ENCODE measurements at places on chromosomes 3 and 15. TPM values are rescaled to one million over a fixed set of nuclear protein-coding genes. Genes with fewer than 3 reads are reported as not detected.

CLDN18 gene
- polyA plus RNA-seq: not detected

PLIN1 gene
- 0.08 TPM for polyA plus RNA-seq

UBA5 gene
- 33.0 TPM for polyA plus RNA-seq

PPP1R14D gene
- not detected for polyA plus RNA-seq

CLPX gene
- polyA plus RNA-seq: 17.3 TPM

GOLGA8T gene
- polyA plus RNA-seq: 0.06 TPM

GOLGA6D gene
- polyA plus RNA-seq: 0.02 TPM

LEKR1 gene
- 0.30 TPM for polyA plus RNA-seq

OXTR gene
- polyA plus RNA-seq: 1.8 TPM

GRCh38 chr3:42192334-42193200, 73.4 kb downstream of the CCK start:
- H3K27ac ChIP-seq: peak overlapping the region; percentile 8
- no peaks in the 10 kb centered on the region for H3K4me1 ChIP-seq
- no peaks in the 10 kb centered on the region for H3K27me3 ChIP-seq
- no peaks in the 10 kb centered on the region for H3K36me3 ChIP-seq
- H3K4me3 ChIP-seq: no peak overlapping the region

GRCh38 chr3:160018959-160019358, 30.3 kb downstream of the IL12A start:
- no peak overlapping the region for H3K4me3 ChIP-seq
- no peaks in the 10 kb centered on the region for H3K4me1 ChIP-seq
- H3K27ac ChIP-seq: no peak overlapping the region
- DNase-seq: no peak
- H3K36me3 ChIP-seq: no peaks in the 10 kb centered on the region

- DNase-seq: no peak
- H3K4me3 ChIP-seq: no peak overlapping the region
- no peaks in the 10 kb centered on the region for H3K27me3 ChIP-seq
- H3K4me1 ChIP-seq: no peaks in the 10 kb centered on the region
- H3K36me3 ChIP-seq: no peaks in the 10 kb centered on the region
- no peak overlapping the region for H3K27ac ChIP-seq
Observed at GRCh38 chr3:174541708-174542315, 317.3 kb upstream of the NAALADL2 start.

DNA sequence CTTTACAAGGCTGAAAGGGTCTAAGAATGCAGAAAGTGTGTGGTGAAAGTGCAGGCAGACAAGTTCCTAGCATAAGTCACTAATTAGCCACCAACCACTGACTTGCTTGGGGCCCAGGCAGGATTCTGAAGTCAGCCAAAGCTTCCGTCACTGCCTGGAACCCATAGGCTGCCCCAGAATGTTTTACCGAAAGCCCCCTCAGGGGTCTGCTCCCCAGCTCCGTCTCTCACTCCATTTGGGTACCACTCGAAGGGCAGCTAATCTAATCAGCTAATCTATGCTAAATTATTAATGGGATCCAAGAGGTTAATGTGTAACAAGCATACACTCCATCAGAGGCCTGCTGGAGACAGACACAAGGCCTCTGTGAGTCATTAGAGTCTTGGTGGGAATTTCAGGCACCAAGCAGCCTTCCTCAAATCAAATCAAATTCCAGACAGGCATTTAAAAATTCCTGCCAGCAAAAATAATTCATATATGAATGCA, 13.2 kb downstream of the ADAMTS9 start:
- H3K27ac ChIP-seq: peak overlapping the region; percentile 89
- DNase-seq: peak; percentile 56
- H3K36me3 ChIP-seq: peaks cover 54% of the 10 kb centered on the region
- H3K4me1 ChIP-seq: no peaks in the 10 kb centered on the region

DNA sequence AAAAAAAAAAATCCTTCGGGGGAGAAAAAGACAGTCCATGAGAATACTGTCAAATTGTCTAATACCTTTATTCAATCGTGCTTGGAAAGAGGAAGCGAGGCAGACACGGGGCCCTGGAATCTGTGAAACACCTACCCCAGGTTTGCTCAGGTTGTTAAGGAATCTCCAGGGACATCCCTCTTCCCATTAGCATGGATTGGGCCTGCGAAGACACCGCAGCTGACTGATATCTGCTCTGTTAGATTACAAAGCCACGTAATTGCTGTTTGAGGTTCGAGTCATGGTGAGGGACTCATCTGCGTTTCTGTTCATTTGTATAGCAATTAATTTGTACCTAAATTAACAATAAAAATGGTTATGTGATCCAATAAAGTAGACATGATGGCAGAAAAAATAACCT, 91.0 kb downstream of the BDH1 start:
- no peak for DNase-seq
- no peak overlapping the region for H3K4me3 ChIP-seq
- H3K27me3 ChIP-seq: no peaks in the 10 kb centered on the region
- H3K27ac ChIP-seq: no peak overlapping the region
- peaks cover 24% of the 10 kb centered on the region for H3K4me1 ChIP-seq

DNA sequence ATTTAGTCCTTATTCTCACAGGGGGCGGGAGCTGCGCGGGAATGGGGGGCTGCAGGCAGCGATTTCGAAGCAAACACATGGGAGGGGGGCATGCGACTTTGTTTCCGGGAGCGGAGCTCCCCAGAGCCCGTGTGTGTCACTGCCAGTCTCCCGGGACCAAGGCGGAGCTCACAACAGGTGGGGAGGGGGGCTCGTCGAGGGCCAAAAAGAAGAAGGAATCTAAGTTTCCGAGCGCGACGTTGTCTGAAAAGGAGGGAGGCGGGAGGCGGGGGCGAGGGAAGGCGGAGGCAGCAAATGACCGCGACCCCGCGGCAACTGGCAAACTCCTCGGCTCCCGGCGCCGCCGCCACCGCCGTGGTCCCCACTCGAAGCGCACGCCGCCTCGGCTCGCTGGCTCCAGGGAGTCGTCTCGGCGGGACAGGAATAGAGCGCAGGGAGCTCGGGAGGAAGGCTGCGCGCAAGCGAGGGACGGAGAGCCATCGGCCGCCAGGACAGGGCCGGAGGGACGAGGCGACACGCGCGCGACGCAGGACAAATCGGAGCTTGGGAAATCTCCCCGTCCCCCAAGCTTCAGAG, 1.4 kb downstream of the FOXP1 start:
- peaks cover 16% of the 10 kb centered on the region for H3K4me1 ChIP-seq
- DNase-seq: peak; percentile 68
- peak overlapping the region; percentile 75 for H3K4me3 ChIP-seq

- H3K27ac ChIP-seq: no peak overlapping the region
- H3K36me3 ChIP-seq: no peaks in the 10 kb centered on the region
- DNase-seq: no peak
- no peak overlapping the region for H3K4me3 ChIP-seq
Observed at GRCh38 chr15:54960266-54960665, 236.5 kb downstream of the RSL24D1 start.

GRCh38 chr3:172279191-172279640, 169.0 kb downstream of the GHSR start:
- no peak overlapping the region for H3K4me3 ChIP-seq
- peaks cover 4% of the 10 kb centered on the region for H3K4me1 ChIP-seq
- DNase-seq: no peak
- no peaks in the 10 kb centered on the region for H3K27me3 ChIP-seq
- peaks cover 6% of the 10 kb centered on the region for H3K36me3 ChIP-seq

- H3K27me3 ChIP-seq: no peaks in the 10 kb centered on the region
- H3K36me3 ChIP-seq: no peaks in the 10 kb centered on the region
- H3K4me1 ChIP-seq: no peaks in the 10 kb centered on the region
- DNase-seq: no peak
- H3K4me3 ChIP-seq: no peak overlapping the region
- H3K27ac ChIP-seq: no peak overlapping the region
Observed at GRCh38 chr3:78455166-78455565, 1312.6 kb downstream of the ROBO1 start.

DNA sequence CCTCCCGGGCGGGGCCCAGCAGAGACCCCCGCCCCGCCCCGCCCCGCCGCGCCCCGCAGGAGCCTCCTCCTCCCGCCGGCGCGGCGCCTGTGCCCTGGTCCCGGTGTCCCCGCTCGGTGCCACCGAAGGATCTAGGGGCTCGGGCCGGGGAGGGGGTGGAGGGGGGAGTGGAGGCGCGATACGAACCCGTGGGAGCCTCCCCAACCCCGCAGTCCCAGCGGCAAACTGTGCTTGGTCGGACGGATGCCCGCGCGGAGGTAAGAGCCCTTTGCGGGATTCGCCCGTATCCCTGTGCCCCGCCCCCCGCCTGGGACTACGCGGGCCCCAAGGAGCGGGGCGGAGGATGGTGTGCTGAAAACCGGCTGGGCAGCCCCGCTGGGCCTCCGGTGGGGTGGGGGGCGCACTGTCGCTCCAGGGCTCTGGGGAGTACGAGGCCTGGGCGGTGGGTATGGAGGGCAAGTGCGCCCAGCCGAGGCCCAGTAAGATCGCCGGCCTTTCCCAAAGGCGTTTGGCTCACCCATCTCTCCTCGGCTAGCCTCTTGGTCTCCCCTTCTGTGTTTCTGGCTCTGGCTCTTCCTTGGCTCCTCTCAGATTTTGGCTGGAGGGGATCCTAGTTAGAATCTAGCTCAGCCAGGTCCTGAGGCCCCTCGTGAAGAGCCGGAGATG, 65.6 kb upstream of the POLG start:
- peaks cover 22% of the 10 kb centered on the region for H3K4me1 ChIP-seq
- H3K36me3 ChIP-seq: no peaks in the 10 kb centered on the region
- peak; percentile 85 for DNase-seq
- peak overlapping the region; percentile 70 for H3K4me3 ChIP-seq

DNA sequence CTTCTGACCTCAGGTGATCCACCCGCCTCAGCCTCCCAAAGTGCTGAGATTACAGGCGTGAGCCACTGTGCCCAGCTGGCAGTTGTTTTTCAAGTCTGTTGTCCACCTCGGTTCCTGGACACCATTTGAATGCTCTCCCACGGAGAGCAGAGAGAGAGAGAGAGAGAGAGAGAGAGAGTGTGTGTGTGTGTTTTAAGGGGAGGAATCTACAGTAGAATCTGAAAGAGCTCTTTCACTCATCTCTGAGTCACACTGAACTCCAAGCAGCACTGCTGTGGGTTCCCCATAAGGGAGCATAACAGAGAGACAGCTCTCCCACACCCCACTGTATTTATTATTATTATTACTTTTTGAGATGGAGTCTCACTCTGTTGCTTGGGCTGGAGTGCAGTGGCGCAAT, 156.6 kb downstream of the RPLP1 start:
- no peaks in the 10 kb centered on the region for H3K27me3 ChIP-seq
- H3K36me3 ChIP-seq: no peaks in the 10 kb centered on the region
- DNase-seq: no peak
- H3K27ac ChIP-seq: no peak overlapping the region
- no peak overlapping the region for H3K4me3 ChIP-seq

DNA sequence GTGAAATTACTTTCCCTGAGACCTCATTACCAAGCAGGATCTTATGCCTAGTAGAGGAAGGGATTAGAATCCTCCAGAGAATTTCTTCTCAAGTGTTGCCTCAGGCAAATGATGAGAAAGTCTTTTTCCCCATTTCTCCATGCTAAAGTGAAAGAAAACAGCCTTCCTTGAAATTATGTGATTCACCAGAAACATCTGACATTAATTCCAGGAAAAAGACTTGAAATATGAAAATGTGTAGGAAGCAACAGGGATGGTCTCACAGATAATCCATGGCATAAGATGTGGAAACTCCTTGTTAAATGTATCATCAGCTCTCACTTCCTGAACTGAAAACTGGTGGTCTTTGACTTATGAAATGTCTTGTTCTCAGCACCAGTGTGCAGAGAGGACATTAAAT, 17.9 kb upstream of the ABI3BP start:
- no peak for DNase-seq
- H3K27ac ChIP-seq: peak overlapping the region; percentile 62
- no peaks in the 10 kb centered on the region for H3K27me3 ChIP-seq
- H3K4me3 ChIP-seq: no peak overlapping the region
- H3K4me1 ChIP-seq: no peaks in the 10 kb centered on the region

DNA sequence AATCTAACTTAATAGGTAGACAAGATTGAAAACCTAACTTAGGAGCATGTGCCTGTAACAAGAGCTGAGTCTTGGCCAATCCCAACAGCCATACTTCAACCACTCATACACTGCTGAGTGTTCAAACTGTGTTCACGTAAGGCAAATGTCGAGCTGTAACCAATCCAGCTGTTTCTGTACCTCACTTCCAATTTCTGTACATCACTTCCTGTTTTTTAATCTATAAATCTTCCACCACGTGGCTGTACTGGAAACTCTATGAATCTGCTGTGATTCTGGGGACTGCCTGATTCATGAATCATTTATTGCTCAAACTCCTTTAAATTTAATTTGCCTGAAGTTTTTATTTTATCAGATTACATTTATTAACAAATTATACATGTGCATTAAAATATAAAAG, 44.6 kb upstream of the NEDD4 start:
- no peaks in the 10 kb centered on the region for H3K36me3 ChIP-seq
- H3K27me3 ChIP-seq: no peaks in the 10 kb centered on the region
- no peak overlapping the region for H3K4me3 ChIP-seq
- no peak overlapping the region for H3K27ac ChIP-seq

GRCh38 chr3:73432023-73432705, 192.6 kb downstream of the PDZRN3 start:
- peak; percentile 68 for DNase-seq
- H3K4me1 ChIP-seq: no peaks in the 10 kb centered on the region
- H3K36me3 ChIP-seq: no peaks in the 10 kb centered on the region
- H3K4me3 ChIP-seq: no peak overlapping the region

- no peak overlapping the region for H3K4me3 ChIP-seq
- H3K27me3 ChIP-seq: no peaks in the 10 kb centered on the region
- H3K4me1 ChIP-seq: no peaks in the 10 kb centered on the region
- H3K36me3 ChIP-seq: no peaks in the 10 kb centered on the region
- DNase-seq: no peak
Observed at GRCh38 chr15:79724804-79725203, 172.0 kb downstream of the MTHFS start.

DNA sequence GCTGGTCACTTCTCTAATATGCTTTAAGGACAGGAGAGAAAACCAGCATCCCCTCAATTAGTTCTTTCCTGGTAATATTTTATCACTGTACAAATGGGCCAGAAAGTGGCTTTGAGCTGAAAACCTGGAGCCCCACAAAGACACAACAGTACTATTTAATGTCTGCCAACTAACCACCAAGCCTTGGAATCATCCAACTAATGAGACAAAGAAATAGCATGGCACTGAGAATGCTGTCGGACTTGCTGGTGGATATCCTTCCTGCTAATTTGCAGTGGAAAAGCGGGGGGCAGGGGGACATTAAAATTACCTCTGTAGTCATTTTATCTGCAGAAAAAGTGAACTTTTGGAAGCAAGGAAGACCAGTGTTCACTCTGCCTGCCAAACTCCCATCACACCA, 288.5 kb downstream of the KBTBD8 start:
- H3K27me3 ChIP-seq: no peaks in the 10 kb centered on the region
- DNase-seq: no peak
- H3K4me1 ChIP-seq: no peaks in the 10 kb centered on the region
- no peaks in the 10 kb centered on the region for H3K36me3 ChIP-seq
- H3K4me3 ChIP-seq: no peak overlapping the region

DNA sequence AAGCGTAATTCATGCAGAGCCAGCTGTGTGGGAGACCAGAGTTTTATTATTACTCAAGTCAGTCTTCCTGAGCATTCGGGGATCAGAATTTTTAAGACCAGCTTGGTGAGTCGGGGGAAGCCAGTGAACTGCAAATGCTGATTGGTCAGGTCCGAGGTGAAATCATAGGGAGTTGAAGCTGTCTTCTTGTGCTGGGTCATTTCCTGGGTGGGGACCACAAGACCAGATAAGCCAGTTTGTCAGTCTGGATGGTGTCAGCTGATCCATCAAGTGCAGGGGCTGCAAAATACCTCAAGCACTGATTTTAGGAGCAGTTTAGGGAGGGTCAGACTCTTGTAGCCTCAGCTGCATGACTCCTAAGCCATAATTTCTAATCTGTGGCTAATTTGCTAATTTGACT, 228.1 kb upstream of the ATP10A start:
- H3K4me1 ChIP-seq: no peaks in the 10 kb centered on the region
- H3K27ac ChIP-seq: no peak overlapping the region
- no peaks in the 10 kb centered on the region for H3K27me3 ChIP-seq
- no peak overlapping the region for H3K4me3 ChIP-seq
- no peak for DNase-seq
- H3K36me3 ChIP-seq: no peaks in the 10 kb centered on the region

Data from SK-N-SH (cell line).